ENCODE measurements at places on chromosomes 4 and X.

DNA sequence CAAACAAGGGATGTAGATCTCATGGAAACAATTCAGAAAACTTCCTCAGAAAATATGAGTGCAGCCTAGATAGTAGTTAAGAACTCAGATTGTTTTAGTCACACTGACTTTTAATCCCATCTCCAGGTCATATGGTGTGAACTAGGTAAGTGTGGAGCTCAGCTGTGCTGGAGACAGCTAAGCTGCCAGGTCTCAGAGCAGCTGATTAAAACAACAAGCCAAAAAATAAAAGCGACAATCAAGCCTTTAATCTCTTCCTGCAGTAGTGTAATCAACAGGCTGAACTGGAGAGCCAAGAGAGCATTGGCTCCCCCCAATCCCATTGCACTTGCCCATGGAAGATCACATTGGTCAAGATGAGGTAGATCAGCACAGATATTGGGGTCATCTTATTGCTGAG, 98.3 kb upstream of the ATOH1 start:
- no peak for DNase-seq

DNA sequence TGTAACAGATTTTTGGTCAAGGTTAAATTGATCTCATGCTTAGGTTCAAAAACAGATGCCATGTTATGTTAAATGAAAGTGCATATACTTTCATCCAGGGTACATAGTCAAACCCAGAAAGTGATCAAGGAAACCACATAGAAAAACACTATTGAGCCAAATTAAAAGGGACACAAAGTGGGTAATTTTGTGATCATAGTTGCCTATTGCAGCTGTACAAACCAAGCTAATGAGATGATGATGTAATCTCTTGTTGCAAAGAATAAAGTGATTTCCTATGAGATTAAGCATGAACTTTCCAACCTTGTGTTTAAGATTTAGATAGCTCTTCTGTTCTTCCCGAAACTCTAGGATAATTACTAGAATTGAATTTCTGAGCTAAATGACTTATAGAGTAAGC, 20.2 kb upstream of the LIMCH1 start:
- DNase-seq: no peak

DNA sequence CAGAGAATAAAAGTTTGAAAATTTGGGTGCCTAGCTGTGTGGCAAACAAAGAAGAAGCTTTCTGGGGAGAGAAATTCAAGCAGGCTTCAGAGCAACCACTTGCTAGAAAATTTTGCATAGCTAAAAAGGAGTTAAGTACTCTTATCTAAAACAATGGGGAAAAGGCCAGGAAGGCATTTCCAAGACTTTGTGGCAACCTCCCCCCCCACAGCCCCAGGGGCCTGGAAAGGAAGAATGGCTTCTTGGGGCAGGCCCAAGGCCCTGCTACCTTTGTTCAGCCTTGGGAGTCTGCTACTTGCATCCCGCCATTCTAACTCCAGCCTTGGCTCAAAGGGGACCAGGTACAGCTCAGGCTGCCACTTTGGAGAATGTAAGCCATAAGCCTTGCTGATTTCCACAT, 102.2 kb downstream of the PTCHD1 start:
- no peak for DNase-seq

DNA sequence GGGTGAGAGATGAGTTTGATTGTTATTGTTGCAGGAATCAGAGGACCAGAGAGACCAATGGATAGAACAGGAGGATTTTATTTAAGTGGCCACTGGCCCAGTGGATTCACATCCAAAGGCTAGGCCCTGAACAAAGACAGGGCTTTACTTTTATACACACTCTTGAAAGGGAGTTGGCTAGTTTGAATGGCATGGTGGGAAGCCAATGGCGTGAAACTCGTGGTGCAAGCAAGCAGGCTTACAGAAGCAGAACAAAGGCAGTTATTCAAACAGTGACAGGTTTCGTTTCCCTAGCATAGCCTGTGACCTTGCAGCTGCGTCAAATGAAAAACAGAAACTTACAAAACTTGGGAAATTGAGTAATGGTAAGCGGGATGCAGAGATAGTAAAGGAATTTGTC, 110.2 kb upstream of the PRDX4 start:
- DNase-seq: no peak

- no peak for DNase-seq
These were observed 31.0 kb upstream of the FAT4 start for GRCh38 chr4:125283707-125284279.

GRCh38 chr4:90906239-90906638, 779.0 kb downstream of the CCSER1 start:
- no peak for DNase-seq

DNA sequence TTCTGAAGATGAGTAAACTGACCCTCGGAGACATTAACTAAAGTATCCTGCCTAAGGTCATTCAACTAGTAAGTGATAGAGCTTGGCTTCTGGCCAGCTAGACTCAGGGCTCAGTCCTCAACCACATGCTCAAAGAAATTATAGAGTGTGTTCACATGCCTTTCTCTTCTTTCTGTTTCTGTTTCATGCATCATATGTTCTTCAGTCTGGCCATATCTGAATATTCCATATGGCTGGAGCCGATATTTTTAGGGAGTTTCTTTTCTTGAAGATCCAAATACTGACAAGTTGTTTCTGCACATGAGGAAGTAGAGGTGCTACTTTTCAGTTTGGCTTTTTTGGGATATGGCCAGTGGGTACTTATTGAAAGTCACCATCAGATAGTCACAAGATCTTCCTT, 44.9 kb downstream of the MMRN1 start:
- no peak for DNase-seq

DNA sequence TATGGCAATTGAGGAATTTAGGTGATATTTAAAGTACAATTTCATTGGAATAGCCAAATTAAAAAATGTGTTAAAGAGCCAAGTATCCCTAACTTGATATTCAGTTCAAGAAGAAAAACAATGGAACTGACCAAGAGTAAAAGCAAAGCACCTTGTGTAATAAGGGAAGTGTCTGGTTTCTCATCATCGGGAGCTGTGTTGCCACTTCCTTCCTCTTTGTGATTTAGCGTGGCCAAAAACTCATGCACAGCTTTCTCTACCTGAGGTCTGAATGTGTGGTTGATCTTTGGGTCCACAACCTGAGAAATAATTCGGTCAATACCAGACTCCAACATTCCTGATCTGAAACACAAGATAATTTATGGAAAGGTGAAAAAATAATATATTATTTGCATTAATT, 12.4 kb downstream of the BOD1L1 start:
- peak; percentile 2 for DNase-seq

DNA sequence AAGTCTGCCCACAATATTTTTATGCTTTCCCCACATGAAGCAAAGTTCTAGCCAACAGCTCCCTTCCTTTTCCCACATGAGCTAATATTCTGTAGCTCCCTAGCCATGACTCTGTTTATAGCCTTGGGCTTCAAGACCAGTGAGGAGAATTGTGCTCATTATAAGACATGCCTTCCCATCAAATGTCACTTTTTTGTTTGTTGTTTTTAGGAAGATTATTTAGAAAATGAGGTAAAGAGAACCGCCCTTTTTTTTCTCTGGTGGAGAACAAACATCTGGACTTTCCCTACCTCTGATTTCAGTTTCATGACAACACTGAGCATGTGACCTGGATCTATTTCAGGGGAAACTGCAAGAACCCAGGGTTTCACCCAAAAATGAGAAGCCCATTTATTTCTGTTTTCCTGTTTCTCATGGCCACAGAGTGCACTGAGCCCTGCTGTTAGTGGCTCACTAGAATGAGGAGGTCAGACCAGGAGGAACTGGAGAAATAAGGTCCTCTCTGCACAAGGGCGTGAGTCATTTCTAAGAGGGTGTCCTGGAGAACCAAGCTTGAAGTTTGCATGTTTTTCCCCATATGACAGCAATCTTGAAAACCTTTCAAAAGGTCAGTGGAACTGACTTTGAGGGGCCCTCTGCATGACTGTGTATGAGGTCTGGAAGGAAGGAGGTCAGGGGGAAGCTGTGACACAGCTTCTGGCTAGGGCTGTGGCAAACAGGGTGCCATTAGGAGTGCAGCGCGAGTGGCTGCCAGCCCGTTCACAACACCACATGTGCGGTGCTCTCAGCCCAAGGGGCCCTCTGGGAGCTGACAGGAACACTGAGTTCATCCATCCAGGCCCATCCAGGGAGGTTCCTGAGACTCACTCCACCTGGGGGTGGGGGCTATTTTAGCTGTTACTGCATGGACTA, 55.2 kb downstream of the CHST7 start:
- DNase-seq: no peak

DNA sequence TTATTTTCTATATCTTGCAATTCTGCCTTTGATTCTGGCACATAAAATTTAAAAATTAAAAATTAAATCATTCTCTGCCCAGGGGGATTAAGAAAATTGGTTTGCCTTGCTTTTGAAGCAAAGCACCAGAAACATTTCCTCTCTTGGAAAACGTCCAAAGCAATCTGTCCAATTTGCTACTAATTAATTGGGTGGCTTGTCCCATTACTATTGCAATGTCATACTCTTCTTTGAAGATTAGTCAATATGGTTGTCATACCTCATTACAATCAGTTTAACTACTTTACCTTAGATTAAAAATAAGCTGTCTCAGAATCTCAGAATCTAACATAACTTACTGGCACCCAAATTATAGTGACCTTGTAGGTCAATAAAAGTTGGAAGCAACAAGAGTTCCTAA, 208.8 kb downstream of the TMA16 start:
- DNase-seq: no peak

DNA sequence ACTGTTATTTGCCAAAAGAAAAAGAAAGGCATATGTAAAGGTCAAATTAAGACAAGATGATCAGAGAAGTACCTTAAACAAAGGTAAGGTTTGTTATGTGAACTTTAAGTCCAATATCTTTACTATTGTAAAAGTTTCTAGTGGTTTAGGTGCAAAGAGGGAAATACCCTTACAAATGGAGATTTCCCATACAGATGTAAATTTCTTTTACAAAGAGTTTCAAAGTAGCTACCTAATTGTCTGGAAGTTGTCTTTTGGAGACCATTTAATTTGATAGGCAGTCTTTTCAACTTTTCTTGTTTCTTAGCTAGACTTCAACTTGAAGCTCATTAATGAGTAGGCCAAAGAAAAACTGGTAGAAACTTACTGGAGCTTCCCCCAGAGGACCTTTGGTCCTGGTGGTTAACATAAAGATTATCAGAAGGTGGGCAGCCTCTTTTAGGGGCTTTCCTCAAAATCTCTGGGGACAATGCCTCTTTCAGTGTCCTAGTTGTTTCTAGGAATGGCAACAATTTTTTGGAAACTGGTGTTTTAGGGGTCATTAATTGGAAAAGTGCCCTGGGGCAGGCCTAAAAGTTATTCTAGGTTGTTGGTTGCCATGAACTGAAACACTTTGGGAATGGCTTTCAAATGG, 297.3 kb downstream of the GUCY2F start:
- DNase-seq: no peak

GRCh38 chr4:80360084-80360483, 24.6 kb downstream of the CFAP299 start:
- DNase-seq: no peak

DNA sequence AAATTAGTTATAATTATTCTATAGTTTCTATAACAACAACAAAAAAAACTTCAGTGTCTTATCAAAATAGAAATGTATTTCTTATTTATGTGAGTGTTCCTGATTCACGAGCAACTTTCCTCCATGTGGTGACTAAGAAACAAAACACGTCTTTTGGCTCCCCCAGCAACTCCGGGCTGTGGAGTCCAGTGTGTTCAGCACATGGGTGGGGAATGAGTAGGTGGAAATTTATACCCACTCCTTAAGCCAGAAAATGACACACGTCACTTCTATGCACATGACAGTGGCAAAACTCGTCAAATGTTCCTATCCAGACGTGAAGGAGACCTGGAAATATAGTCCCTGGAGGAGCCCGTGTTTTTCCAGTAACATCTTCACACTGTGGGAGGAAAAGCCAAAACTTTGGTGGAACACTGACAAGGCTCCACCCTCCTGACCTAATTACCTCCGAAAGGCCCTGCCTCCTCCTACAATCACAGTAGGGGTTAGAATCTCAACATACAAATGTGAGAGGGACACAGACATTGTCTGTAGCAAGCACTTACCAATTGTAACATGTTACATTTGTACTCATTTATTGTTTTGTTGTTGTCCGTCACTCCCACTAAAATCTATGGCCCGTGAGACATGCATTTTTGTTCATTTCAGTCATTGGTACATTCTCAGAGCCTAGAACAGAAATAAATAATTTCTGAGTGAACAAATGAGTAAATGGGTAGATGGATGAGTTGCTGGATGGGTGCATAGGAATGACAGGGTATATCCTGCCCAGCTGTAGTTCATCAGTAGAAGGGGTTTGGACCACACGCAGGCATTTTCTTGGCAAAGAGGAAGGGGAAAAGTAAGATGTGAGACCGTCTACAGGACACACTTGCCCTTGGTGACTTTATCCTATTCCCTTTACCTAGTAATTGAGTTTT, 605.8 kb upstream of the TENM3 start:
- no peak for DNase-seq

GRCh38 chr4:38109896-38110295, 149.7 kb downstream of the PTTG2 start:
- DNase-seq: no peak

DNA sequence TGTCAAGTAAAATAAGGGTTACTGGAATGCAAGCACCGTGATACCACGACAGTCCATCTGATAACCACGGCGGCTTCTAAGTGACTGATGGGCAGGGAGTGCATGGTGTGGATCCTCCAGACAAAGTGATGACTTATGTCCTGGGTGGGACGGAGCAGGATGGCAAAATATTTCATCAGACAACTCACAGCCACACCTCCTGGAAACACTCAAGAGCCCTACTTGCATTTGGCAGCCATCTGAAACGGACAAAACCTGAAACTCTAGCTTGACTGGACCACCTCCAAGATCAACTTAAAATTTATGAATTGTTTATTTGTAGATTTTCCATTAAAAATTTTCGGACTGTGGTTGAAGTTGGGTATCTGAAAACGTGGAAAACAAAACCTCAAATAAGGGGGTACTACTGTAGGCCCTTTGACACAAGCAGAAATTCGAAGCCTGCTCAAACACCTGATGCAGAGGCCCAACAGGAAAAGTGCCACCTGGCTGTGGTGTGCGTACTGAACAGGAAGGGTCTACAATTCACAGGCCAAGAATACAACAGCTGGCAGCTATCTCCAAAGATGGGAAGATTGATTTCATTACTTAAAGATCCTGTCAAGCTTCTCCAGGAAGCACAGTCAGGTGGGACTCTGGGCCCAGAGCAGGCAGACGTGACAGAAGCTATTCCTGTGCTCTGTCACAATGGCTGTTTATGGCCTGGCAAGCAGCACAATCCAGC, 26.0 kb downstream of the LRIT3 start:
- no peak for DNase-seq

DNA sequence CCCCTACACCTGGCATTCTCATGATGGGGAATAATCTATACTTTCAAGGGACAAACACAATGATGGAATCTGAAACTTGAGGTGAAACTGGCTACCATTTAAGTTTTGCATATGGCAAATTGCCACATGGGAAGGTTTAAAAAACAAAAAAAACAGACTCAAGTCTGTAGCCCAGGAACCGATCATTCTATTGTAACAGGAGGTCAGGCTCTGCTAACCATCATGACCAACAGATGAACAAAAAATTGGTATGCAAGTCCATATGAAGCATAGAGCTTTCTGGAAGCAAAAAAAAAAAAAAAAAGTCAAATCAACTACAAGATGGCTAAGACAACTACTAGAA, 594.3 kb upstream of the DIPK2B start:
- no peak for DNase-seq

- DNase-seq: no peak
These were observed 113.7 kb upstream of the TSPAN5 start for GRCh38 chr4:98771959-98772632.
